ENCODE measurements at places on chromosomes 2 and 18.

DNA sequence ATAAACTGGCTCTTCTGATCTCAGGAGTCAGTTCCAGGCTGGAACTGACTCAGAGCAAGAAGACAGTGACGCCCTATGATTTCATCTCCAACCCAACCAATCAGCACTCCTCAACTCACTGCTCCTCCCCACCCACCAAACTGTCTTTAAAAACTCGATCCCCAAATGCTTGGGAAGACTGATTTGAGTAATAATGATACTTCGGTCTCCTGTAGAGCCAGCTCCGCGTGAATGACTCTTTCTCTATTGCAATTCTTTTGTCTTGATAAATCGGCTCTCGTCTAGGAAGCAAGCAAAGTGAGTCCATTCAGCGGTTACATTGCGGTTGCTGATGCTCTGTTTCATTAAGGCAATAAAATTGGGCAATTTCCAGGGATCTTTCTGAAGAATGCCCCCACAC lies 1025.3 kb upstream of the CNTNAP5 start:
- no peak for DNase-seq

GRCh38 chr18:13237073-13237472 lies 18.5 kb downstream of the LDLRAD4 start:
- no peak for DNase-seq

DNA sequence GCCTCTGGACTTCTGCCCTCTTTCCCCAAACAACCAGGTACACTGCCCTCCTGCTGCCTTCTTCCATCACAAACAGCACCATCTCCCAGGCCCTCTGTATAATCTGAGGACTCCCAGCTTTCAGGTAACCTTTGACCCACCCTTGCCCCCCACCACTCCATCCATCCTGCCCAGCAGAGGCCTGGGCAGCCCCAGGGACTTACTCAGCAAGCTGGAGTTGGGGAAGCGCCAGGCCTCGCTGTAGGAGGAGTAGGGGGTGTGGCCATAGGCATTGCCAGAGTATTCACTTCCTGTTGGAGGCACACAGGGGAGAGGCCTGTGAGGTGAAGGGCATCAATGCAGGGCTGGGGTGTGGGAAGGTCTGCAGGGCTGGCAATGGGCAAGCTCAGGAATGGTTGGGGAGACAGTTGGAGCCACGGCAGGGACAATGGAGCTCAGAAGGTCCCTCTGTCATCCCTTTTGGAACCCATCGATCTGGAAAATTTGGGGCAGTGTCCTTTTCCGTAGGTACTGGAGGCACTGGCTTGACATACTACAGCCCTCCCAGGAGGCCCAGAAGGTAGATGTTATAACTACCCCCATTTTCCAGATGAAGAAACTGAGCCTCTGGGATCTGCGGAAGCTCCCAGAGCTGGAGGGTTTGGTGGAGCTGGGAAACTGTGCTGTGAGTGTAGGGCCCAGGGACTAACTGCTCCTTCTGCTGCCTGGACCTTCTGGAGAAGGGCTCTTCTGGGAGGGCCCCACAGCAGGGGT lies 46.3 kb downstream of the PSD4 start:
- DNase-seq = no peak

GRCh38 chr18:58320907-58321561 lies 277.0 kb downstream of the NEDD4L start:
- no peak for DNase-seq

DNA sequence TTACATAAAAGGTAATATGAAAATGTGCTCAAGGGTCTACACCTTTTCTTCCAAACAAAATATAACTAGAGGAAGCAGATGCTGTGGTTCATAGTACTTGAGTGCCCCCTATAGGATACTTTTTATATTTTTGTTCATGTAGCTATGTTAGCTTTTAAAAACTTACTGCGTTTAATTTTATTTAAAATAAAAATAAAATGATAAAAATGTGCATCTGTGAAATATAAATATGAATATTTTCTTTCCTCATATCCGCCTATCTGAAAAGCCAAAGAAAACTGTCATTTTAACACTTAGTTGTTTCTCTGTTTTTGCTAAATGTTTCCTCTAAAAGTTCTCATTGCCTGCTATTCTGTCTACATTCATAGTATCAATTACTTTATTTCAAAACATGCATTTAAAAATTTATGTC lies 9.6 kb upstream of the LRP1B start:
- DNase-seq = no peak

- DNase-seq = no peak
Observed at GRCh38 chr2:239566995-239567568, 166.3 kb upstream of the HDAC4 start.

DNA sequence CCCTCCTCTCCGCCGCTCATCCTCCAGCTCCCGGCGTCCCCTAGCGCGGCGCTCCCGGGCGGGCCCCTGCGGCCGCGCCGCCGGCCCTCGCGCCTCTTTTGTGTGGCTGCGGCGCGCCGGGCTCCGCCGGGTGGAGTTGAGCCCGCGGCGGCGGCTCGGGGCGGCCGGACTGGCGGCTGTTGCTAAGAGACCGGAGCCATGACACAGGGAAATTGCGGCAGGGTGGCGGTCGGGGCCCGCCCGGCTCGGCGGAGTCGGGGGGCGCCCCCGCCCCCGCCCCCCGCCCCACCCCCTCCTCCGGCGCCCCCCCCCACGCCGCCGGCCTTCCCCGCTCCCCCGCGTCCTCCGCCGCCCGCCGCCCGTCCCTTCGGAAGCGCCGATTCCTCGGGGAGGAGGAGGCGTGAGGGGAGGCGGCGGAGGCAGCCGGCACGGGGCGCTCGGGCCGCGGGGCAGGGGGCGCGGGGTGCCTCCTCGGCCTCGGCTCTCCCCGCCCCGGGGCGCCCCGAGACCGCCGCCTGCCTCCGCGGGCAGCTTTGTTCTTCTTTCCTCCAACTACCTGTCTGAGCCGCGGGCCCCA lies at the start of gene TMEM200C:
TSS of gene TMEM200C (minus strand) at position 224 of the 577 bp plus-strand sequence. CDS start 3,459 bp downstream, outside the sequence.
- DNase-seq = no peak

GRCh38 chr18:51193621-51194287 lies 3.7 kb downstream of the MEX3C start:
- DNase-seq = no peak

- no peak for DNase-seq
Observed at GRCh38 chr2:43288417-43289305, 62.3 kb upstream of the ZFP36L2 start.

DNA sequence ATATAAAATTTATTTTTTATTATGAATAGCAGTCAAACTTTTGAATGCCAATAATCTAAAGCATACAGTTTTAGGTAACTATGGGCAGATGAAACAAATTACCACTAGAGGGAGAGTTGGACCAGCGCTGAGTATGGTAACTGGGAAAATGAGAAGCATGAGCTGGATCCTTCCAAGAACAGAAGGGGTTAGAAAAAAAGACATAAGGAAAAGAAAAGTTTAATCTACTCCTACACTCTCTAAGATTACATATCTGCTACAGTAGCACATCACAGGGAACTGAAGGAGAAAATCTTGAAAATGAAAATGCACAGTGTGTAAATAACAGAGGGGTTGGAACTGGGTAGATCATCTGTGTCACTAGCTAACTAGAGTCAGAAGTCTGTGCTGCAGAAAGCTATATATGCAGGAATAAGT lies 15.5 kb downstream of the REG3G start:
- DNase-seq = no peak

- no peak for DNase-seq
Observed at GRCh38 chr2:95346738-95347671, 49.9 kb downstream of the KCNIP3 start.

- no peak for DNase-seq
Observed at GRCh38 chr2:77013953-77014352, 508.2 kb downstream of the LRRTM4 start.

GRCh38 chr2:46549166-46549844 lies 69.9 kb downstream of the TMEM247 start:
- no peak for DNase-seq

- DNase-seq = no peak
Observed at GRCh38 chr2:231270221-231271114, 72.0 kb downstream of the ARMC9 start.

DNA sequence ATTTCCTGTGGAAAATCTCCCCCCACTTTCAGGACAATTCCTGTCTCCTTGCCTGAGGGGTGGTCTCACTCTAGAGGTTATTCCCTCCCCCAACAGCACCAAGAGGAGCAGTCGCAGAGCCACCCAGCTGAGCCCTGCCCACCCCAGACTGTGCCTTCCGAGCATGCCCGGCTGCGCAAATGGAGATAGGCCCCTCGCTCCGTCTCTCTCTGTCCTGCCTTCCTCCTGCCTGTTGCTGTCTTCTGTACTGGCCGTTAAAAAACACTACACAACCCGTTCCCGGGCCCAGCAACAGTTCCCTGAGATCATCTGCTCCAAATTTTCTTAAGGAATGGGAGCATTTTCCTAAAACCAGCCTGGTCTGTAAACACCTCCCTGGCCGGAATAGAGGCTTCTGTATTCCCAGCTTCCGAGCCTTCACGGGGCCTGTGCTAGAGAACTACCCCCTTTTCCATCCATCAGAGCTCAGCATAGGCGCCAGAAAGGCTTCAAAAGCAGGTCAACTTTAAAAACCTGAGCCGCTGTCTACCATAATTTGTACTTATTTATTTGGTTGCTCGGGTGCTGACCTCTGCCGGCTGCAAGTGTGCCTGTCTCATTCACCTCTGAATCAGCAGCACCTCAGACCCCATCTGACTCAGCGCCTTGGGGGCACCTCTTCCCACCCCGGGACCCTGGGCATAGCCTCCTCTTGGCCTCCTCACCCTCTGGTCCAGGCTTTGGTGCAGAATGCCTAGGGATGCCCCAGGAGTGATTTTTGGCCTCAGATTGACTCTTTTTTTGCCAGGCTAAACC lies 159.4 kb downstream of the PXDN start:
- DNase-seq = no peak

- no peak for DNase-seq
Observed at GRCh38 chr18:61236356-61237057, 96.7 kb upstream of the CDH20 start.

GRCh38 chr2:11710632-11711353 lies 35.6 kb upstream of the LPIN1 start:
- no peak for DNase-seq

DNA sequence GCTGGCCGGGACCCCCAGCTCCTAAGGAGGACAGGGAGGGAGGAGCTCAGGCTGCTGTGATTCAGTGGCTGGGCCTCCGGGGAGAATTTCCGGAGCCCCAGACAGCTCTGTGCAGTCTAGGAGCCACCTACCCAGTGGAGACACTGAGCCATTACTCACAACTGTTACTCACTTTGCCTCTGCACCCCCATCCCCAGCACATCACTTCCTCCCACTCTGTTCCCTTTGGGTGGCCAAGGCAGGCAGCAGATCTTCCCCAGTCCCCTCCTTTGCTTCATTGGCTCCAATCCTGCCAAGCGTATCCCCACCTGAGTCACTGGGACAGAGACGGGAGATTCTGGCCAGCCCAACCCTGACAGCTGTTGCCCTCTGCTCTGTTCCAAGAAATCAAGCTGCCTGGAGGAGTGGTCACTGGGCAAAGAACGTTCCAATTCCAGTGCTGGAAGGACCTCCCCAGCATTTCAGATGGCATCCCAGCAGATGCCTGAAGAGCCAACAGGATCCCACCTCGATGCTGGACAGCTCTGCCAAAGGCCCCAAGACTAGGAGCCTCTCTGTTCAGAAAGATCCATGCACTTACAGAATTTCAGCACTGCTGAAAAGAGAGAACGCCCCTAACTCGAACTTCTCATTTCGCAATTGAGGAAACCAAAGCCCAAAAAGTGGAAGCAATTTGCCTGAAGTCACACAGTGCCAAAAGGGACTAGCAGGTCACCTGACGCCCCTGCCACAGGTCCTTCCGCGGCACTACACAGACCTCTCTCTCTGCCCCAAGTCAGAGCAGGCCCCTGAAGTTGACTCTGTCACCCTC lies 68.3 kb downstream of the TNS1 start:
- no peak for DNase-seq

- DNase-seq = no peak
Observed at GRCh38 chr2:31440764-31441163, 26.2 kb upstream of the XDH start.

DNA sequence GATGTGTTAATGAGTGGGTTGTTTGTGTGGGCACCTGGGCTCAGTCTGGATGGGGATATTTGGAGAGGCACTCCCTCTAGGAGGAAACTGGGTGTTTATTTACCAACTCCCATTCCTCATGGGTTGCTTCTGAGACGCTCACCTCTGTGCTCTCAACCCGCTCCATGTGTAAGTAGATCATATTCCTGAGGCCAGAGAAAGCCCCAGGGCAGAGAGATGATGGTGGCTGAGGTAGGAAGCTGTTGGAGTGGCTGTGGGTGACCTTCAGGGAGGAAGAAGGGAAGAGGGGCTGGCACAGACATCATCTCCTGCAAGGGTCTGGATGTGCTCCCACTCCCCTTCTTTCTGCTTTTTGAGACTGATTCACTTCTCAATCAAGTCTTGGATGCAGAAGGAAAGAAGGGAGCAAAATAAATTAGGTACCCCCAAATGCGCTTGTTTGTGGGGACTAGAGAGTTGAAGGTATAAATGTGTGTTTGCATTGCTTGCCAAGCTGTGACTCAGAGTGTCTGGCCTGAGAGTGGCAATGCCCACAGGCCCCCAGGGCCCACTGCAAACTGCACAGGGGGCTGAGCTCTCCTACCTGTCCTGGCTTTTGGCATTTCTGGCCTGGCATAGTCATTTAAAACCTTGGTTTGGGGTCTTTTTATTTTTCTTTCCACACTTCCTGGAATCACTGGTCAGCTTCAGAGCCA lies 57.2 kb upstream of the TNP1 start:
- no peak for DNase-seq

- DNase-seq = no peak
Observed at GRCh38 chr2:111657351-111657975, 226.5 kb downstream of the ANAPC1 start.

DNA sequence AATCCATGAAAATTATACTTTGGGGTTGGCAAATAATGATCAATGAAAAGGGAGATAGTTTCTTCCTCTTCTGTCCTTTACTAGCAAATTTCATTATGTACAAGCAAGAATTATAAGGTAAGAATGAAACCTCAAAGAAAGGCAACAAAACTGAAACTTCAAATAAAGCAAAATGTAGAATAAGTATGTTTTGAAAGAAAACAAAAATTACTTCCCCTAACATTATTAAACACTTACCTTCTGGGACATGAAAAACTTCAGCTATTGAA lies 29.4 kb downstream of the THADA start:
- DNase-seq = no peak

GRCh38 chr2:23380562-23381065 lies 4.4 kb upstream of the KLHL29 start:
- no peak for DNase-seq

- DNase-seq = no peak
Observed at GRCh38 chr2:146576339-146577111, 1268.3 kb upstream of the ACVR2A start.

GRCh38 chr2:88500691-88501090 lies 48.2 kb upstream of the FOXI3 start:
- no peak for DNase-seq

- DNase-seq = no peak
Observed at GRCh38 chr2:134314681-134315368, 61.0 kb downstream of the MGAT5 start.

Data from activated CD8-positive, alpha-beta memory T cell treated with anti-CD3 and anti-CD28 coated beads for 4 hours (primary cell).